ENCODE measurements at places on chromosomes 1 and 21. TPM values are rescaled to one million over a fixed set of nuclear protein-coding genes. Genes with fewer than 3 reads are reported as not detected.

DNA sequence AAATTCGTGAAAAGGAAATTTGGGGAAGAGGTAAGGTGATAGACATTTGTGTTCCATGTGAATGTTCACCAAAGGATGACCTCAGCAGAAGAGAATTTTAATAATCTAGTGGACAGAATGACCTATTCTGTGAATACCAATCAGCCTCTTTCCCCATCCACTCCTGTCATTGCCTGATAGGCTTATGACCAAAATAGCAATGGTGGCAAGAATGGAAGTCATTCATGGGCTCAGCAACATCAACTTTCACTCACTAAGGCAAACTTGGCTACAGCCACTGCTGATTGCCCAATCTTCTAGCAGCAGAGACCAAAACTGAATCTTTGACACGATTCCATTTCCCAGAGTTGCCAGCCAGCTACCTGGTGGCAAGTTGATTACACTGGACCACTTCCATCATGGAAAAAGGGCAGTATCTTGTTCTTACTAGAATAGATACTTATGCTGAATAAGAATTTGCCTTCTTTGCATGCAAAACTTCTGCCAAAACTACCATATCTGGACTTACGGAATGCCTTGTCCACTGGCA, 348.7 kb upstream of the PBX1 start:
- DNase-seq, result no peak
- peaks cover 1% of the 10 kb centered on the region for H3K36me3 ChIP-seq
- no peaks in the 10 kb centered on the region for H3K27me3 ChIP-seq
- no peak overlapping the region for H3K4me3 ChIP-seq

LINGO4 gene
- polyA plus RNA-seq, result not detected

DNA sequence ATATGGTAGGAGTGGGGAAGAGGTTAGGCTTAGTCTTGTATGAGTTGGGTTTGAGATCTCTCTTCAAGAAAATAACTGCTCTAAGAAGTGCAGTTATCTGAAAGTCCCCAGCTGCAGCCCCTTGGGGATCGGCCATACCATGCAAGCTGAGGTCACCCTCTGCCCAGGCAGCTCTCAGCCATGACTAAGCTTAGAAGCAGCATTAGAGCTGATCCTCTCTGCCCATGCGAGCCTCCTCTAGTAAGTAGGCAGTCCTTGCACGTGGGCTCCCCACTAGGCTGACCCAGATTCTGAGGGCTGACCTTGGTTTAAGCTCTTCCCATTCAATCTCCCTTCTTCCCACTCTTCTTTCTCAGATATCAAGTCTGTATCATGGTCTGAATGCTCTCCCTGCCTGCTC, 121.0 kb upstream of the UBE2U start:
- no peaks in the 10 kb centered on the region for H3K27me3 ChIP-seq
- H3K27ac ChIP-seq, result no peak overlapping the region
- no peaks in the 10 kb centered on the region for H3K4me1 ChIP-seq
- no peak for DNase-seq

DNA sequence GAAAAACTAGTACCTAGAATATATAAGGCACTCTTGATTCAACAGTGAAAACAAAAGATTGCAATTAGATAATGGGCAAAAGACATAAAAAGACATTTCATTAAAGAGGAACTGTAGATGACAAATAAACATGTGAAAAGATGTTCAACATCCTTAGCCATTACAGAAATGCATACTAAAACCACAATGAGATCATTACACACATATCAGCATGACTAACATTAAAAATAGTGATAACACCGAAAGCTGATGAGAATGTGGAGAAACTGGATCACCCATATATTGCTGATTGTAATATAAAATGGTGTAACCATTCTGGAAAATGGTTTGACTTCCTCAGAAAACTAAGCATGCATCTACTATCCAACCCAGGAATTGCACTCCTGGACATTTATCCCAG, 340.3 kb downstream of the SEC16B start:
- H3K27me3 ChIP-seq, result no peaks in the 10 kb centered on the region
- H3K4me3 ChIP-seq, result no peak overlapping the region
- H3K36me3 ChIP-seq, result peaks cover 2% of the 10 kb centered on the region
- DNase-seq, result no peak

- H3K27me3 ChIP-seq, result peaks cover 10% of the 10 kb centered on the region
- H3K4me1 ChIP-seq, result no peaks in the 10 kb centered on the region
- no peak for DNase-seq
Measured at GRCh38 chr1:111852261-111852721, 96.6 kb downstream of the DDX20 start.

CLCN6 gene
- polyA plus RNA-seq, result 2.8 TPM

- no peak for DNase-seq
- H3K36me3 ChIP-seq, result no peaks in the 10 kb centered on the region
- H3K4me3 ChIP-seq, result no peak overlapping the region
- no peaks in the 10 kb centered on the region for H3K27me3 ChIP-seq
- peak overlapping the region; percentile 25 for H3K27ac ChIP-seq
- peaks cover 39% of the 10 kb centered on the region for H3K4me1 ChIP-seq
Measured at GRCh38 chr1:9085306-9085940, 16.0 kb upstream of the SLC2A5 start.

GRCh38 chr1:165562571-165562970, 18.8 kb downstream of the LRRC52 start:
- DNase-seq, result no peak
- no peak overlapping the region for H3K4me3 ChIP-seq
- H3K27ac ChIP-seq, result no peak overlapping the region

All from naive thymus-derived CD8-positive, alpha-beta T cell (primary cell).